ENCODE measurements at places on chromosomes 11 and 22.

DNA sequence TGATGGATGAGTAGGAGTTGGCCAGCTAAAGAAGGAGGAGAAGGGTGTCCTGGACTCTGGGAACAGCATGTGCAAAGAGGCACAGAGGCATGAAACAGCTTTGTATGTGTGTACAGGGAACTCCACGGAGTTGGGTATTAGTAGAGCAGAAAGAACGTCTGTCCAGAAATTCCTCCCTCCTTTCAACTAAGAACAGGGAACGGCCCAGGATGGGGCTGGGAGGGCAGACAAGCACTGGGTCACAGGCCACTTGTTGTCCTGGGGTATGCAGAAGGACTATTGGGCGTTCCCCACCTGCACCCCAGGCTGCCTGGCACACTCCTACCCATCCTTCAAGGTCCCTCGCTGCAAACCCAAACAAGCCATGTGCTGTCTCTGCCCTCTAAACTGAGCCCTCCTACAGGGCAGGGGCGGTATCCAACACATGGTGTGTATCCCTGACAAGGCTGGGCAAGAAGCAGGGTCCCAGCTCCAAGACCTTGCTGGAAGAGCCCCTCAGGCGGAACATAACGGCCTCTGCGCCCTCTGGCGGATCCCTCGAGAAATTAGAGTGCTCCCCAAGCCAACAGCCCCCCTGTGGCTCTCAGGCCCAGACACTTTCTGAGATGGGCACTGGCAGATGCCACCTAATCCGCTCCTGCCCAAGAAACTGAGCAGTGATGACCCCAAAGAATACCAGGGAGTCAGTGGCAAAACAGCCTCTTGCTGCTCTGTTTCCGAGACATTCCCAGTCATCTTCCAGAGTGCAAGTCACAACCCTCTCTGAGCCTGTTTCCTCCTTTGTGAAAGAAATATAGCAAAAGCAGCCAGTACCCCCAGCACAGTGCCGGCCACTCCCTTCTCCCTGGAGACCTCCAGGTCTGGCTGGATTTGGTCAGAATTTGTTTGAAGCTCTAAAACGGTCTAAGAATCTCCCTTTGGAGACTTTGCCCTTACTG, 1.6 kb upstream of the ELFN2 start:
- DNase-seq = peak; percentile 39

GRCh38 chr11:120649316-120649715, 137.8 kb downstream of the GRIK4 start:
- no peak for DNase-seq

DNA sequence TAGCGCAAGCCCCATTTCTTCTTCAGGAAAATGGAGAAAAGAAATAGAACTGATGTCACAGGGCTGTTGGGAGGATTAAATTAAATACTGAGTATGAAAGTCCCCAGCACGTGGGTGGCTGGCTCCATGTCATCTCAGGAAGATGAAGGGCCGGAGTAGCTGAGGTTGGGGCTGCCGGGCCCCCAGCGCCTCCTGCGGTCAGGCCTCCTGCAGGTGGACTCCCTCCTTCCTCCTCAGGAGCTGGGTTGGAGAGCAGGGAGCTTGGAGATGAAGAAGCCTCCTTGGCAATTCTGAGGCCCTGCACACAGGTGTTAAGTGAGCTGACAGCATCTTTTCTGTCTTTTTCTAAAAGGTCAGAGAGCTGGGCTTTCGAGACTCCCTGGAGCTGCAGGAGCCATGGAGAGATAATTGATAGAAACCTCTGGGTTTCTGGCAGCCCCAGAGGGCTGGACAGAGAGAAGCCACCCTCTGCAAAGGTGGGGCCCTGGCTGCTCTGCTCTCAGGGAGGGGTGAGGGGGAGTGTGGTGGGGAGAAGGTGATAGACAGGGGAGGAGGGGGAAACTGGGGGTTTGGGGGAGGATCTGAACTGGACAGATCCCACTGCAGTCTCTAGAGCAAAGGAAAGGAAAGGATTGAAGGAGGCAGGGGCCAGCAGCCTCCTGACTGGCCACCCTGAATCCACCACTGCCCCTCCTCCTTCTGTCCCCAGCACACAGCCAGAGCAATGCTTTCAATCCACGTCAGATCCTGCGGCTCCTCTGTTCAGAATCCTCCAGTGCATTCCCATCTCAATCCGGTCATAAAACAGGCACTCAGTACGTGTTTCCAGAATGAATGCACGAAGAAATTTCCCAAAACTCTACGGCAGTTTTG, 210.8 kb downstream of the CEP164 start:
- no peak for DNase-seq

- DNase-seq = no peak
These were observed 53.9 kb downstream of the USP47 start for GRCh38 chr11:11895672-11896071.

DNA sequence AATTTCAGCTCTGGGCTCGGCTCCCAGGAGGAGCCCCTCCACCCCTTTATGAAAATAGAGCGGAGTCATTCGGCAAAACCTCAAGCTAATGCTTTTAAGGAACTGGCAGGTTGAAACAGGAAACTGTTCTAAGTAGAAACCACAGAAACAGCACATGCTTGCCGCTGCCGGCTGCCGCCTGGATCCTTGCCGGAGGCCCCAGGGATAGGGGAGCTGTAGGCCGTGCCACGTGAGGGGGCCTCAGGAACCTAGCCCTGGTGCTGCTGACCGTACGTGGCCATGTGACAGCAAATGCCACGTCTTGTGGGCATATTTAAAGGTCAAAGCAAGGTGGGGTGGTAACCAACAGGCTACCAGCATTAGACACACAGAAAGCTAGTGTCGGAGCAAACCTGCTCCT, 77.9 kb upstream of the TIMP3 start:
- DNase-seq = peak; percentile 32

DNA sequence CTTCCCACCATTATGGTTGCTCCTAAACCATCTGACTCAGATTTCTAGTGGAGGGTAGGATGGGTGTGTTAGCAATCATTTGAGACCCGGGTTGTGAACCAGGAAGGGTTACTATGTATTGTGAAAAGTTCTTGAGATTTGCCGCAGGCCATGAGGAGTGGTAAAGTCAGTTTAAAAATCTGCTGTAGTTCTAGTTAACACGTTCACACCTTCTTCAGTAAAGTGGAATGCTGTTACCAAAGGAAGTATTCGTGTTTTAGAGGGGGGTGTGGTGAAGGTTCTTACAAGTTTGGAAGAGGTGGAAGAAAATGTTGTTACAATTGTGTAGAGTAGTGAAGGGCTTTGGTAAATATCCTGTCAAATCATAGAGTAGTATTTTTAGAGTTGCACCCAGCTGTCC, 2.6 kb downstream of the MTMR3 start:
- no peak for DNase-seq

GRCh38 chr11:72333661-72334060, 89.7 kb upstream of the PHOX2A start:
- peak; percentile 14 for DNase-seq

DNA sequence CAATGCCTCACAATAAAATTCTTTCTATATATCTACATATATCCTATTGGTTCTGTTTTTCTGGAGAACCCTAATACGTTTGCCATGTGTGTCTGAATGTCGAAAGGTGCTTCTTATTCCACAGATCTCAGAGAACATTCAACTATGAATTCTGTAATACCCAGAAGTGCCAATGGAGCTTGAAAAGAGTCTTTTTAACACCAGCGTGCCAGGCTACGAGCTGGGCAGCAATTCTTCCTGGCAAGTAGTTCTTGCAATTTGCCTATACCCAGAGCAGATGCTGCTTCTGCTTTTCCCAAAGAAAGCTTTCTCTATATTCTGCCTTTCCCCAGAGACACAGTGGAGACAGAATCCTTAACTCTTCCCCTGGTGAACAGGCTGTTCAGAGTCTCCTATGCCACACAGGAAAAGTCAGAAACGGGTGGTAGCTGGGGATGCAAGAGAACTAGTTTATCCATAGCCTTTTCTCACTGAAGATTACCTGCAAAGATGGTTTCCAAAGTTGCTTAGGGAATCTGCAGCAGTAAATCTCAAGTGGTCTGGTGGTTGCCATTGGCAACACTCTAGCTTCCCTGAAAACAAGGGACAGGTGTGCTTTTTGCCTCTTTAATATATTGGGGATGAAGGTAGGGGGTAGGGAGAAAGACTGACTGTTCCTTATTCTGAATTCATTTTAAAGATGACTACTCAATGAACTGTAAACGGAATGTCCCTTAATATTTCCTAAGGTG, 16.8 kb upstream of the PAFAH1B2 start:
- DNase-seq = no peak

GRCh38 chr11:36412781-36413383, 97.2 kb downstream of the TRAF6 start:
- no peak for DNase-seq

- no peak for DNase-seq
These were observed 92.8 kb downstream of the MYEOV start for GRCh38 chr11:69386594-69387408.

DNA sequence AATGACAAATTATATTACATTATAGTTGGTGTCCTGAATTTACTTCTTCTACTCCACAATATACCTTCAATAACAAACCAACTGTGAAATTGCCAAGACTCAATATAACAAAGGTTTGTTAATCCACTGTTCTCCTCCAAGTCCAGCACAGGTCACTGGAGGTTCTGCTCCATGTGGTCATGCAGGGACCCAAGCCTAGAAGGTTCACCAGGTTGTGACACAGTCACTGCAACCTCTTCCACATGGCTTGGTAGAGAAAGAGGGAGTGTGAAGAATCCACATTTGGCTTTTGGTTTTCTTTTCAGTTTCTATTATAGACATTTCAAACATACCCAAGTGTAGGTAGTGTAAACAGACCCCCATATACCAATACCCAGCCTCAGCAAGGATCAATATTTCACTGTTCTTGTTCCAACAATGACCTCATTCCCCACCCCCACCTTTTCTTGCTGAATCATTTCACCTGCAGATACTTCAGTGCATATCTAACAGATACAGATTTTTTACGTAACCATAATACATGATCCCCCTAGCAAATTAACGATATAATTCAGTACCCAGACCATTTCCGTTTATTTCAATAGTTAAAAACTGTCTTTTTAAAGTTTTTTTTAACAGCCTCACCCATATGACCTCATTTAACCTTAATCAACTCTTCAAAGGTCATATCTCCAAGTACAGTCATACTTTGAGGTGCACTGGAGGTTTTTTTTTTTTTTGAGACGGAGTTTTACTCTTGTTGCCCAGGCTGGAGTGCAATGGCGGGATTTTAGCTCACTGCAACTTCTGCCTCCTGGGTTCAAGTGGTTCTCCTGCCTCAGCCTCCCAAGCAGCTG, 14.1 kb downstream of the FGF19 start:
- no peak for DNase-seq

GRCh38 chr11:73095613-73096012, 46.5 kb downstream of the FCHSD2 start:
- no peak for DNase-seq

GRCh38 chr22:44648821-44649565, 53.0 kb upstream of the PRR5 start:
- DNase-seq = no peak

DNA sequence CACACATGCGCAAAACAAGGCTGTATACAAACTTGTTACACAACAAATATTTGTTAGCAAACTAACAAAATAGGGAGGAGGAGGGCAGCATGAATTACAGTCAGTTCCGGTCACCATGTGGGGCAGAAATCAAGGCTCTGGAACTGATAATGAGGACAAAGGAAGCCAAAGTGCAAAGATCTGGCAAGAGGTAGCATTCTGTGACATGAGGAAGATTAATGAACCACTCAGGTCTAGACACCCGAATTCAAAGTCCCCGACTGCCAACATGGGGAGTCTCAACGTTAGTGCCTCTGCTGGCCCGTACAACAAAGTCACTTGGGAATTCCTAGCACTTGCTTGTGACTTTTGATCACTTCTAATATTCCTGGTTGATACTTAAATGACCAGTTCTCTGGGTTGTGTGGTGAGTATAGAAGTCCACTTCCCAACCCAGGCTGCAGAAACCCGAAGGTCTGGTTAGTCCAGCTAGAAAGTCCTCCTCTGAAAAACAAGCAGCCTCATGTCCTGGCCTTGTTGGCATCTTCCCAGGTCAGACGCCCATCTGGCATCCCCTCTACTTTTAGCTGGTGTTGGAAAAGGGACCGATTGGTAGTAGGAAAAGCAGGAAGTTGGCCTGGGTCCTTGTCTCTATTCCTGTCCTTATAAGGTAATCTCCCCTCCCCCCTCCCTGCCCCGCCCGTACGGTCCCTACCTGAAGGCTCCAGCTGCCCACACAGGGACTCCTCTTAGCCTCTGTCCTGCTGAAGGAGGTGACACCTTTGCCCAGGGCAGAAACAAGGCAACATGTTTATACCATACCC, 1.6 kb downstream of the SUN2 start:
- DNase-seq = no peak
